ENCODE measurements at places on chromosomes 16 and 17.

DNA sequence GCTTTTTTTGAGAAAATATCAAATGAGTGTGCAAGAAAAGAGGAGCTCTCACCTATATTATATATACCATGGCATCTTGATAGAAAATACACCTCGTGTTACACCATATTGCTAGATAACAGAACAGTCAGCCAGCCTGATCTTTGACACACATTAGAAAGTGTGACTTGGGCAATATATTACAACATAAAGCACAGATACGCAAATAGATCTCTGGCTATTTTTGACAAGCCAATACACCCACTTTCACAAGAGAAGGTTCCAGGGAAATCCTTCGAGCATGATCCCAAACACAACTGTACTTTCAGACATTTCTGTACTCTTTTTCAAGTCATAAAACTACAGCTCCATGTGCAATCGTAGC lies 9.4 kb downstream of the GGA2 start:
- no peak for DNase-seq

- no peak for DNase-seq
Observed at GRCh38 chr16:65068151-65068740, 53.6 kb downstream of the CDH11 start.

DNA sequence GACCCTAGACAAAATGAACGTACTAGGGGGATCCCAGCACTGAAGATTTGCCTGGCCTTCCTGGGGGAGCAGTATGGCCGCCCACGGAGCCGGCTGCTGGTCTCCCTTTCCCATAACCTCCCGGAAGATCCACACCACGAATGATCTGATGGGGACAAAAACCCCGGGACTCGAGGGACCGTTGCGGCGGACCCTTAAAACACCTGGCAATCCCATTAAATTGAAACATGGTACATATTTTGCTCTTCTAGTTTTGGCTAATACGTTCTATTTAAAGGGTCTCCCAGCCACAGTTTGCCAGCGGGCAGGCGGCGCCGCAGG lies 45.2 kb upstream of the LCMT1 start:
- DNase-seq = no peak

DNA sequence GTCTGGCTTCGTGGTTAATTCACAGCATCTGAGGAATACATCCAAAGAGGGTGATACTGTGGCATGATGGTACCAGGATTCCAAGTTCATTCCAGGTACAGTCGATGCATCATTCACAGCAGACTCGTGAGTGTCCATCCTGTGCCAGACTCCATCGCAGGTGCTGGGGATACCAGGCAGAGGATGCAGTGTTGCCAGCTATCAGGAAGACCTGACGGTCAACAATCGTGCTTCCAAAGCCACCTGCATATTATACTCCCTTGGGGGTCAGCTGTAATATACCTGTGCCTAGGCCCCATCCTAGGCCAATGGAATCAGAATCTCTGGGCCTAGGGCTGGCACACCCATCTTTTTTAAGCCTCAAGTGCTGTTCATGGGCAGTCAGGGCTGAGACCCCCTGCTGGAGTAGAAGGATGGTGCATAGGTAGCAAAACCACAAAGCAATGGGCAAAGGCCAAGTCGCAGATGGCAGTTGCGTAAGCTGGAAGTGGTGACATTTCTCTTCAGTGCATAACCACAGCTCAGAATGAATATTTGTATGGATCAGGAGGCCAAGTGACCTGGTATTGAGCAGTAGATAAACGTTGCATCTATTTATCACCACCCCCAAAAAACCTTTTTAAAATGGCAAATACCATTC lies 42.9 kb upstream of the C16orf78 start:
- no peak for DNase-seq

DNA sequence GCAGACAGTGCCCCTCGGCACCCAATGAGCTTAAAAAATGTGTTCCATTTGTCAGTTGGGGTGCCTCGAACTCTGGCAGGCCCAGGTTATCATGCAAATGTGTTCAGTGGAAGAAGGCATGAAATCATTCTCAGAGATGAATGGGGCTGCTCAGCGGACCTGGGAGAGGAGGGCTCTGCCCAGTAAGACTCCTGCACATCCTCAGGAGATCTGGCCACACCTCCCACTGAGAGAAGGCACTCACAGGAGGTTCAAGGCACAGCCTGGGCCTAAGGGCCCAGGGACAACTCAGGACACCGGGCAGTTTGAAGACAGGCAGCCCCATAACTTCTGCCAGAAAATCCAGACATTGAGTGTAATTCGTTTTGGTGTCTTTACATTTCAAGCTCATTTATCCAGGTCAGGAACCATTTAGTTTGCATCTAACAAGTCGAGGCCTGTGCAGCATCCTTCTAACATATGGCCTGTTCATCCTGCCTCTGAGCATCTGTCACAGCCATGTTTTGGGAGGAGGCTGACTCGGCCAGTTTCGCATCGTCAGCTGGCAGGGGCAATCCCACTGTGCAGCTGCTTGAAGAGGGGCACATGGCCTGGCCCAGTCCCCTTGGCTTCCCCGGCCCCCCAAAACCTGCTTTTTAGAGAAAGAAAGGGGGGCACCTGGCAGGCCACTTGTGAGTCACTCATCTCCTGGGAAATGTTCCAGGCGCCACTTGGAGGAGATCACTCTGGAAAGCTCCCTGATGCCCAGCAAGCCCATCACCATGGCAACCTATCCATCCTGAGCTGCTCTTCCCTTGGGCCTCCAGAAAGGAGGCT lies 31.2 kb upstream of the BCAR1 start:
- no peak for DNase-seq

- DNase-seq = no peak
Observed at GRCh38 chr17:75692976-75693375, 25.8 kb downstream of the SAP30BP start.

- no peak for DNase-seq
Observed at GRCh38 chr16:11405331-11406176, 60.3 kb downstream of the RMI2 start.

DNA sequence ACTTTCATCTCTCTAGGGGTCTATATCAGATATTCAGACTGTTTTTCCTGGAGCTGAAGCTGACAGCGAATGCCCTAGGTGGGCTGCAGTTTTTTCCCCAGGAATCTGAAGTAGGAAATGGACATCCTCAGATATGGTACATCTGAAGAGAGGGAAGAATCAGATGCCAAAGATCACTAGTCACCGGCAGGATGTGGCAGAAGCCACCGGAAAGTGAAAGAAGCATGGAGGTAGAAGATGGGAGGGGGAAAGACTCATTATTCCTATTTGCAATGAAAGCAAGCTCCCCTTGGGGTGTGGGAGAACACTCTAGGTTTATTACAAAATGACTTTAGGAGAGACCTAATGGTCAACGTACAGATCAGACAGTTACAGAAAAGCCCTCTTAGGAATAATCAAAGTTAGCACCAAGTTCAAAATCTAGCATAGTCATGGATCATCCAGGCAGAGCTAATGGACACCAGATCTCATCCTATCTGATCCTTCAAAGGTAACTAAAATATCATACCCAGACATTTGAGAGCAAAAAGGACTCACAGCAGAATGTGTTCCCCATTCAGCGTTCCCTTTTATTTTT lies 110.7 kb downstream of the HS3ST3A1 start:
- DNase-seq = no peak

- DNase-seq = no peak
Observed at GRCh38 chr17:20991276-20992037, 51.4 kb downstream of the USP22 start.

GRCh38 chr16:48121276-48121675 lies 34.5 kb downstream of the ABCC12 start:
- no peak for DNase-seq

DNA sequence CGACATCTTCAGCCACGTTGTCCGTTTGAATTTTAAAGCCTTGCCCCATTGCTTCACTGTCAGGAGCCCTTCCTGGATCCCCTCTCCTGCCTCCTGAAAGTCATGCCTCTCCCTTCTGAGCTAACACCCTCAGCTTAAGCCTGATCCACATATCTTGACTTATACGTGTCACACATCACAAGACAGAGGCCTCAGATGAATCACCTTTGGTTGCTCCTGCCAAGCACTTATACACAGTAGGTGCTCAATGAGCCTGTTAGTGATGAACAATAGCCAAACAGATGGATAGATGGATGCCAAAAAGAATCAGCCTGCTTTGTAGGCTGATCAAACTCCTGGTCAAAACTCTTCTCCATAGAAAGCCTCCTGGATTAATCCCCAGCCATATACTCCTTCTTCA lies 31.8 kb downstream of the PITPNM3 start:
- DNase-seq = no peak

GRCh38 chr17:81020443-81020766 lies 14.5 kb upstream of the BAIAP2 start:
- no peak for DNase-seq

- DNase-seq = no peak
Observed at GRCh38 chr16:89805136-89805905, 11.1 kb downstream of the FANCA start.

DNA sequence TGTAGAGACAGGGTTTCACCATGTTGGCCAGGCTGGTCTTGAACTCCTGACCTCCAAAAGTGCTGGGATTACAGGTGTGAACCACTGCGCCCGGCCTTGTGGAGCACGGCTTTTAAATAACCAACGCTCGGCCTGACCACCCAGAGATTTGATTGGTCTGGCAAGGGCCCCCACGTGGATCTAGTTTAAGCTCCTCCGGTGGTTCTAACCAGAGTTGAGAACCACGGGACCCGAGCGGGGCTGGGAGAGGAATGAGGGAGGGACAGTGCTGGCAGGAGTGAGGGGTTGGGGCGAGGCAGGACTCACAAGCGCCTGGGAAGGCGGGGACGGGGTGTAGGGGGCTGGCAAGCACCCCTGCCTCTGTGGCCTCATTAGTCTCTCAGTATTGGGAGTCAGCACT lies 3.0 kb downstream of the NLRC3 start:
- DNase-seq = no peak

- no peak for DNase-seq
Observed at GRCh38 chr16:23859713-23860269, 24.0 kb downstream of the PRKCB start.

GRCh38 chr17:68461122-68461539 lies 3.8 kb upstream of the WIPI1 start:
- DNase-seq = no peak

- no peak for DNase-seq
Observed at GRCh38 chr17:21082001-21082436, 39.2 kb upstream of the USP22 start.

DNA sequence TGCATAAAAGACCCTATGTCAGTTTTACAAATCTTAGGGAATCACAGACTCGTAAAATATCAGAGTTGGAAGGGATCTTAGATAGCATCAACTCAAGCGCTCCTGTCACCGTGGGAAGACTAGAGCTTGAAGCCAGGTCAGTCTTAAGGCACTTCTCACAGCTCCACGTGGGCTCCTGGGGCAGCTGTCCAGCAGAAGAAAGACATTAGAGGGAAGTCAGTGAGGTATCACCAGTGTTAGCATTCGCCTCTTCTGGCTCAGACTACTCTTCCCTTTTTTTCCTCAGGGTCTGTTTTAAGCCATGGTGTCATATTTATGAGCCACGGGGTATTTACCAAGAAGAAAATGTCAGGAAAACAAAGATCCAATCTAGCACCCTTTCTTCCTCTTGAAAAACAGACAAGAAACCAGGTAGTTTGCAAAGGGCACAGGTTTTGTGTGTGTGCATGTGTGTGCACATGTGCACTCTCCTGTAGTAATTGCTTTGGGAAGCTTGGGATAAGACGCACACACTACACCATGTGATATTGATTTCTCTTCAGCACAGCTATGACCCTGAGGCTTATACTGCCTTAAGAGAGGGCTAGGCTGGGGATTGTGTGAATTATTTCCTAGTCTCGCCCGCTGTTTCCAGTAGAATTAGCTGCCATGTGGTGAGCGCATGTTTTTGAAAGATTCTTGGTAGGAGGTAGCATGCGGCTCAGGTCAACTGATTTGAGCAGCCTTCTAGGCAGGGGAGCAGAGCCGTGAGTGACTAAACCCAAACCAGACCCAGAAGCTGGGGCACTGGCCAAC lies 61.0 kb upstream of the ELAC2 start:
- no peak for DNase-seq

DNA sequence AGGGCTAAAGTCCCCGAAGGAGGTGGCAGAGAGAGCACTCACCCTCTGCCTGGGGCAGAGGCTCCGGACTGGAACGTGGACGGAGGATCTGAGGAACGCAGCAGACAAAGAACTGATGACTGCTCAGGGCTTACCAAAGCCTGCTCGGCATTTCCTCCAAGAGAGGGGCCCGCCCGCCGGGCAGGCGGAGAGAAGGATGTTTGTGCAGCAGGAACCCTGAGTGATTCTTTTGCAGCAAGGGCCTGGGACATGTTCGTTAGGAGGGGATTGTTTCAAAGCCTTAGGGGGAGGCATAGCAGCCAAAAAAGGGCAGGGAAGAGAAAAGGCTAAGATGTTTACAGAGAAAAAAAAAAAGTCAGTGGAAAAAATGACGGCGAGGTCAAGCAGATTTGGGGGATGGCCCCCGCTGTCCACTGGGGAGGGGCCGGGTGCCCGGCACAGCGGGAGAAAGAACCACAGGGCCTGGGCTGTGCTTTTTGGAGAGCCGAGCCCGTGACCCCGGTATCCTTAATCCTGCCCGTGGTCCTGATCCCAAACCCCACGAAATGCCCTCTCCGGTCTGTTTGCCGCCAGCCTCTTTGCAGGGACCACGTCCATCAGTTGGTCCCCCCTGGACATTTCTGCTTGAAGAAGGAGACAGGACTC lies 129.3 kb downstream of the NTN1 start:
- DNase-seq = peak; percentile 28

- DNase-seq = no peak
Observed at GRCh38 chr17:63503341-63503705, 19.8 kb upstream of the KCNH6 start.

- DNase-seq = no peak
Observed at GRCh38 chr17:11492511-11492910, 105.8 kb upstream of the DNAH9 start.

DNA sequence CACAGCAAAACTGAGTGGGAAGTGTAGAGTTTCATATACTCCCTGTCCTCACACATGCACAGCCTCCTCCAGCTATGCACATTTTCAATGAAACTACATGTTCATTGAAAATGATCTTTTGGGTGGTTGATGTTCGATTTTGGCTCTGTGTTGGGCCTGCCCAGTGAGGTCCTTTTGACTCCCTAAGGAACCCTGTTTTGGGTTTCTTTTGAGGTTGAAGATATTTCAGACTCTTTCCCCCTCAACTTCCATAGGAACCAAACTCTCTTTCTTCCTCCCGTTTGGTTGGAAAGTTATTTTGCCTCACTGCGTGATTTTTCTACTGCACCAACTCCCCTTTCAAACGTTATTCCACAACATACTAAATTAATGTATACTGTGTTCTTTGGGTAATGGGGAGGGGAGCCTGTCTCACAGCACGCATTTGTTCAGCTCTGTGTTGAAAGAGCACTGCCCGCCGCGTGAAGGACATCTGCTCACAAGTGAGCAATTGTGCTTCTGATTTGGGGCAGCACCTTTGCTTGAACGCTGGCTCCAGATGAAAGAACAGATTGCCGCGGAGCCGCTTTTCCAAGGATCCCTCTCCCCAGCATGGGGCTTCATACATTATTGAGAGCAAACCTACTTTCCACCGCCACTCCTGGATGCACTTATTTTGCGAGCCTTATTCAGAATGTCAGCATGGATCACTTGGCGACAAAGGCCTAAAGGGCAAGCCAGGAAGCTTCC lies 385.9 kb downstream of the WWOX start:
- DNase-seq = no peak

GRCh38 chr17:63550817-63551639 lies 751 bp downstream of the DCAF7 start:
- DNase-seq = peak; percentile 40

Data from right lung (tissue), 10 donors.